ENCODE measurements at places on chromosomes 12 and 14. TPM values are rescaled to one million over a fixed set of nuclear protein-coding genes. Genes with fewer than 3 reads are reported as not detected.

The GPR162 gene
- 28.7 TPM for polyA plus RNA-seq

DNA sequence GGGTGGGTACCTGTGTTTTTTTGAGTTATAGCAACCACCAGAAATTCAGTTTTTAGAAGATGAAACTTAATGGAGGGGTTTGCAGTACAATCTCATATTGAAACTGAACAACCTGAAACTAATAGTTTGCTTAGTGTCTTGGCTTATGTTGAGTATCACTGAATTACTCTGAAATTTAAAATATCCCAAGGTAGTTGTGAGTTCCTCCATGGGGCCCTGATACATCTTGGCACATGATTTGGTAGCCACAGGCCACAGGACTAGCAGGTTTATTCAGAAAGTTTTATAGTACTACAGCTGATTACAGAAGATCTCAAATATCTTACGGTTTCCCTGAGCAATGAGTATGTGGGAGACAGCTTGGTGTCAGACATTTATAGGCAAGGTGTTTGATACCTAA, 10.4 kb downstream of the PTGES3 start:
- no peak for DNase-seq

DNA sequence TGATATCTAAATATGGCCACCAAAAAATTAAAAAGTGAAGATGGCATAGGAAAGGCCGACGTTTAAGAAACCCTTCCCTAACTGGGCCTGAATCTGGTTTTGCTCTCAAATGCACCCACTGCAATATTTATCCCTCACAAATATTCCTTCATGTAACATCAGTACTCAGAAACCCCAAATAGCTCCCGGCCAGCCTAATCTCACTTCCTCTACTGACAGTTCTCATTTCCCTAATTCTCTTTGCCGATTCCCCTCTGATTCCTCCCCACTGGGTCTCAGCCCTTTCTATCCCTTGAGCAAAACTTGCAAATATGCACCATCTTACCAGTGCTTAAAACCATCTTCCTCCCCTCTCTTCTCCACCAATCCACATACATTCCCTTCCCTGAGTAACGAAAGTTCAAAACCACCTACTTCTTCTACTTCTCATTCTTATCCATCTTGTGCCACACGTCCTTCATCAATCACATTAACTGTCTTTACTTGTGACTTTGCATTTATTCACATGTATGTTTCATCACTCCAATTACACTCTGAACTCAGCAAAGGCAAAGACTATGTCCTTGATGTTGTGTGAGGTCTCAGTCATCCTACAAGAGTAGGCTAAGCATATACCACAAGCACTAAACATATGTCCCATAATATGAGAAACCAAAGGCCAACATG, 23.1 kb downstream of the KCNK10 start:
- no peak for DNase-seq

DNA sequence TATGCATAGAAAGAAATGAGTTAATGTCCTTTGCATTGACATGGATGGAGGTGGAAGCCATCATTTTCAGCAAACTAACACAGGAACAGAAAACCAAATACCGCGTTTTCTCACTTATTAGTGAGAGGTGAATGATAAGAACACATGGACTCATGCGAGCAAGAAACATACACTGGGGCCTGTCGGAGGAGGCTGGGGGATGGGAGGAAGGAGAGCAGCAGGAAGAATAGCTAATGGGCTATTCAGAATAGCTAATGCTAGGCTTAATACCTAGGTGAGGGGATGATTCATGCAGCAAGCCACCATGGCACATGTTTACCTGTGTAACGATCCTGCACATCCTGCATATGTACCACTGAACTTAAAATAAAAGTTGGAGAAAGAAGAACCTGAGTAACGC, 29.1 kb upstream of the SYT1 start:
- DNase-seq: no peak

DNA sequence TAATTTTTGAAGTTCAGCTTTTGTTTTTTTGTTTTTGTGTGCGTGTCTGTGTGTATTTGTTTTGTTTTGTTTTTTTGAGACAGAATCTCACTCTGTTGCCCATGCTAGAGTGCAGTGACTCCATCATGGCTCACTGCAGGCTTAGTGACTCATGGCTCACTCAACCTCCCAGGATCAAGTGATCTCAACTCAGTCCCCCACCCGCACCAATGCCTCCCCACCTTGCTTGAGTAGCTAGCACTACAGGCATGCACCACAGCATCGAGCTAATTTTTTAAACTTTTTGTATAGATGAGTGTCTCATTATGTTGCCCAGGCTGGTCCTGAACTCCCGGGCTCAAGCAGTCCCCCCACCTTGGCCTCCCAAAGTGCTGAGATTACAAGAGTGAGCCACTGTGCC, 981.4 kb downstream of the BCL11B start:
- DNase-seq: no peak

GRCh38 chr12:104339663-104340062, 36.1 kb downstream of the EID3 start:
- DNase-seq: no peak

- DNase-seq: no peak
Measured at GRCh38 chr12:12533238-12533829, 29.3 kb downstream of the DUSP16 start.

GRCh38 chr12:26630546-26631027, 202.4 kb downstream of the ITPR2 start:
- no peak for DNase-seq

The MORN3 gene
- polyA plus RNA-seq: 2.3 TPM

GRCh38 chr12:93219947-93220346, 157.8 kb upstream of the NUDT4 start:
- no peak for DNase-seq

- peak; percentile 79 for DNase-seq
Measured at GRCh38 chr12:54398995-54399793, 14.7 kb upstream of the ZNF385A start.

GRCh38 chr12:12023456-12023855, 47.3 kb upstream of the BCL2L14 start:
- DNase-seq: no peak

GRCh38 chr12:2043054-2043453, 9.7 kb upstream of the CACNA1C start:
- DNase-seq: no peak

- DNase-seq: no peak
Measured at GRCh38 chr14:92164958-92165357, 43.2 kb downstream of the CPSF2 start.

DNA sequence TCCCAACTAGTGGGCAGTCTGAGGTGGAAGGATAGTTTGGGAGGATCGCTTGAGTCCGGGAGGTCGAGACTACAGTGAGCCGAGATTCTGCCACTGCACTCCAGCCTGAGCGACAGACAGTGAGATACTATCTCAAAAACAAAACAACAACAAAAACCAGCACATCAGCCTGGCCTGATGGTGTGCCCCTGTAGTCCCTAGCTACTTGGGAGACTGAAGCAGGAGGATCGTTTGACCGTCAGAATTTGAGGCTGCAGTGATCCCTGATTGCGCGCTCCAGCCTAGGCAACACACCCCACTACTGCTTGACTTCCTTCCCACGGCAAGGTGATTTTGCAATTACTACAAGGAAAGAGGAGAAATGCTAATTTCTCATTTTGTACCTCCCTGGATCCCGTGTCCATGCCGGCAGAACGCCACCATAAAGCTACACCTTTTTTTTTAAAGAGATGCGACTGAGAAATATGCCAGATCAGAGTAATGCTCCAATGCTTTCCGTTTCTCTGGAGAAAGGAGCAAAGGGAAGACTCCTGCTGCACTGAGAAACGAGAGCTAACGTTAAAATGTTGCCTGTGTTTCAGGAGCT, 672 bp upstream of the SCFD1 start:
- DNase-seq: no peak

DNA sequence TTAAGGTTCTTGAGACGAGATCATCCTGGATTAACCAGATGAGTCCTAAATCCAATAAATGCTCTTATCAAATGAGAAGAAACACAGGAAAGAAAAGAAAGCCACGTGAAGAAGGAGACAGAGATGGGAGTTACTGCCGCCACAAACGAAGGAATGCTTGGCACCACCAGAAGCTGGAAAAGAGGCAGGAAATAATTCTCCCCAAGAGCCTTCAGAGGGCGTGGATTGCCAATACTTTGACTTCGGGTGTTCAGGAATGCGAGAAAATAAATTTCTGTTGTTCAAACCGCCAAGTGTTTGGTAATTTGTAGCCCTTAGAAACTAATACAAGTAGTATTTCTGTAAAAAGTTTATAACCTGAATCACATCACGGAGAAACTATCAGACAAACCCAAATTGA, 31.3 kb downstream of the ABCD2 start:
- no peak for DNase-seq

The GPR68 gene
- polyA plus RNA-seq: 1.8 TPM
